ENCODE measurements at places on chromosomes 12 and 14. TPM values are rescaled to one million over a fixed set of nuclear protein-coding genes. Genes with fewer than 3 reads are reported as not detected.

DNA sequence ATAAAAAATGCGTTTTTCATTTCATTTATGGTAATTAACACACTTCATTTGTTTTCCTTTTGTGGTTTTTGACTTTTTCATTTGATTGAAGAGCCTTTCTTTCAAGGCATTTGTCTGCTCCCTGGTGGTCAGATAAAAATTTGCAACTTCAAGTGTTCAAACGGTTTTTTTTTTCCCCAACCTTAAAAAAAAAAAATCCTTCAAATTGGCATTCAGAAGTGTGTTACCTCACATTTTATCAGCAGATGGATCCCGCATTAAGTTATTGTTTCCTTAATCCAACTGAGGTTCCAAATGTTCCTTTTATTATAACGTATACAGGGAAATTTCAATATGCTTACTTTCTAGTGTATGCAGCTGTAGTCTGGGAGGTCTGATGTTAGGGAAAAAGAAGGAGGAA is 47.2 kb downstream of the MYF5 start:
- H3K27me3 ChIP-seq: no peaks in the 10 kb centered on the region
- no peak overlapping the region for H3K27ac ChIP-seq
- H3K36me3 ChIP-seq: no peaks in the 10 kb centered on the region
- no peak for DNase-seq
- H3K4me1 ChIP-seq: no peaks in the 10 kb centered on the region

DNA sequence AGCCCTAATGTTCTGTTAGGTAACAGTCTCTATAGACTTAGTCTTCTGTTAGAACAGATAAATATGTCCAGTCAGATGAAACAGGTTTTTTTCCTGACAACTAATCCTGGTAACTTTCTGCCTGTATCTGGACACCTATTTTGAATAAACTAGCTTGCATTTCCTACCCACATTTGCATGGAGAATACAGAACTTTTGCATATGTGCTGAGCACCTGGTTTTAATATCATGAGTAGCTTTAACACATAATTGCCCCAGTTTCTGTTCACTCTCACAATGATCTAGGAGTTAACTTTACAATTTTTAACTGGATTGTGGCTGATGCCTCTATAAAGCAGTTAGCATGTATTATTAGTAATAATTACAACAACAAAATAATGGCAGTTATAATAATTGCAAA is 111.7 kb downstream of the KTN1 start:
- H3K27ac ChIP-seq: no peak overlapping the region
- H3K4me3 ChIP-seq: no peak overlapping the region
- DNase-seq: no peak
- no peaks in the 10 kb centered on the region for H3K4me1 ChIP-seq
- no peaks in the 10 kb centered on the region for H3K27me3 ChIP-seq

DNA sequence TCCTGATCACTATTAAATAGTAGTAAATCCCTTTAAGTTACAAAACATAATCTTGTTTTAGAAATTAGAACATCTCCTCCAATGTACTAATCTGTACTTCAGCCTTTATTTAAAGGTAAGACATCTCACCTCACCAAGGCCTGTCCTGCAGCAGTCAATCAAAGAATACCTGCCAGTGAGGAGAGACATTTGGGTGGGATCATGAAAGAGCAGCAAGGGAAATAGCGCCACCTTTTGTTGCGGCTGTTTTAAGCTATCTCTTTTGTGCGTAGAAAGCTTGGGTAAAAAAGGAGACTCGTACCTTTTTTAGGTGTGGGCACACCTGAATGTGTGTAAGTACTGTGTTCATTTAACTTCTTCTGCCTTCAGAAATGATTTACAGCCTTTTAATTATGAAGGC is 117.8 kb upstream of the TMTC1 start:
- H3K27me3 ChIP-seq: no peaks in the 10 kb centered on the region
- DNase-seq: no peak
- no peak overlapping the region for H3K4me3 ChIP-seq
- no peak overlapping the region for H3K27ac ChIP-seq

GRCh38 chr14:92464716-92465115 is 48.9 kb upstream of the RIN3 start:
- H3K27ac ChIP-seq: no peak overlapping the region
- H3K4me3 ChIP-seq: no peak overlapping the region
- H3K36me3 ChIP-seq: no peaks in the 10 kb centered on the region

- no peak for DNase-seq
- no peaks in the 10 kb centered on the region for H3K36me3 ChIP-seq
- no peak overlapping the region for H3K27ac ChIP-seq
- H3K27me3 ChIP-seq: no peaks in the 10 kb centered on the region
Measured at GRCh38 chr14:79373451-79373850, 837.9 kb downstream of the DIO2 start.

GRCh38 chr14:75311356-75311755 is 32.7 kb downstream of the FOS start:
- H3K27ac ChIP-seq: no peak overlapping the region
- no peak for DNase-seq
- H3K4me1 ChIP-seq: peaks cover 9% of the 10 kb centered on the region
- no peak overlapping the region for H3K4me3 ChIP-seq
- H3K27me3 ChIP-seq: no peaks in the 10 kb centered on the region

- no peaks in the 10 kb centered on the region for H3K36me3 ChIP-seq
- no peak overlapping the region for H3K4me3 ChIP-seq
- DNase-seq: no peak
- H3K27ac ChIP-seq: no peak overlapping the region
Measured at GRCh38 chr14:34170882-34171281, 220.0 kb upstream of the EGLN3 start.

The ACACB gene
- total RNA-seq: 13.3 TPM

The CCDC60 gene
- total RNA-seq: not detected

Data from activated CD4-positive, alpha-beta T cell treated with anti-CD3 and anti-CD28 coated beads for 36 hours (primary cell).